ENCODE measurements at places on chromosomes 2 and 18. TPM values are rescaled to one million over a fixed set of nuclear protein-coding genes. Genes with fewer than 3 reads are reported as not detected.

DNA sequence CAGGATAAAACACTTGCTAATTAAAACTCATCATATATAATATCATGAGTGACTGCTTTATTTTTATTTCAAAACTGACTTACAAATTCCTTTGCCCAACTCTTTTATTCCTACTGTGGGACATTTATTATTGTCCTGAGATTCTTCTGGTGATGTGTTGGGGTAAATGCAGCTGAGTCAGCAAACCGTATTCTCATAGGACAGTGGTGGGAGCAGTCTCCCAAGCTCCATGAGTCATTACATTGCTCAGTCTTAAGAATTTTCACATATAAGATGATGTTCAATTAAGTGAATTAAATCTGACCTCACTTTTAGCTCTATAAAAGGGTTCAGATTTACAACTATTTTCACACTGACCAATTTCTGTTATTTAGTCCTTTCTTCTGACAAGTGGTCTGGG, 1530.7 kb downstream of the LRP1B start:
- DNase-seq, result peak; percentile 30

Gene MORN2
- total RNA-seq, result 36.4 TPM

Gene MC5R
- total RNA-seq, result not detected

DNA sequence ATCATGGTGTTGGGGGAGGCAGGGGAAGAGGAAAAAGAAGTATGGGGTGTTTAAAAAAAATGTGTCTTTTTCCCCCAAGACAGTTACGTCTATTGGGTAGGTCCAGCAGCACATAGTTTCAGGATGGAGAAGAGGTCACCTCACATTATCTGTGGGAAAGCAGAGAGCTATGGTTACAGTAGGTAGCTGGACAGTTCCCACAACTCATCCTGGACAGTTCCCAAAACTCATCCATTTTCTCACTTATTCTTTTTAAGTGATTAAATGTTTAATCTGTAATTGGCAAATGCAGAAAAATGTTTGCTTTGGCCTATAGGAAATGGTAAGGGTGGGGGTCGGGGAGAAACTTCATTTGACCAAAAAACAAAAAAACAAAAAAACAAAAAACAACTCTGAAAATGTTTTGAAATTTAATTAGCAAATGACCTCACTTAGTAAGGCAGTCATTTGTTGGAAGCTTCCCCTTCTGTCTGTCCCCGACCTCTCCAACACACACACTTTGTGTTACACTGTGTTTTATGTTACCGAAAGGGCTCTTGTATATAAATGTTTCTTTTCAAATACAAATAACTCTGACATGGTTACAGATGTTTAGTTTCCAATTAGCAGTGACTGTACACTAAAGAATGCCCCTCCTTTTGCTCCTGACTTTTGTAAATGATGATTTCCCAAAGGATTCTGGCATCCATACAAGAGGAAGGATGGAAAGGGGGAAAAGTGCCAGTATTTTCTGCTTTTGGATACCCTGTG, 173.3 kb upstream of the ZFP36L2 start:
- DNase-seq, result no peak

- DNase-seq, result no peak
Observed at GRCh38 chr2:205845446-205845845, 163.1 kb downstream of the NRP2 start.

Gene FBLN7
- 8.1 TPM for total RNA-seq

GRCh38 chr2:239625971-239626734, 225.3 kb upstream of the HDAC4 start:
- no peak for DNase-seq

- no peak for DNase-seq
Observed at GRCh38 chr18:3060667-3061580, 48.0 kb upstream of the LPIN2 start.

Data from Caki2 (cell line).